Activated T-helper 17 cell treated with anti-CD3 and anti-CD28 coated beads, Interleukin-2, amount 50 U/mL, for 72 hours (primary cell): ENCODE measurements at places on chromosomes 6 and 20.

DNA sequence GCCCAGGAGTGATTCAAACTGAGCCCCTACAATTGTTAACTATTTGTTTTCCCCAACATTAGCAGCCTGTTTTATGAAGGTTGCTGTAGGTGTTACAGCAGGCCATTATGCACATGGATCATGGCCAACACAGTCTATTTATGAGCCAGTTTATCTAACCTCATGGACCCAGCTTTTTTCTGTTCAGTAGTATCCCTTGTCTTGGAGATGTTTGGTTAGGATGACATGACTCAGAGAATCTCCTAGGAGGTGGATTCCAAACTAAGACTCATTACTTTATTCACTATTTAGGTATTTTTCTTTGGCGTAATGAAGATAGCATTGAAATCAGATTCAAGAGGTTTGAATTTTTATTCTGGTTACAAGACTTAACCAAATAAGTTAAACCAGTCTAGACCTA, 62.8 kb upstream of the TFB1M start:
- ATAC-seq = no peak

DNA sequence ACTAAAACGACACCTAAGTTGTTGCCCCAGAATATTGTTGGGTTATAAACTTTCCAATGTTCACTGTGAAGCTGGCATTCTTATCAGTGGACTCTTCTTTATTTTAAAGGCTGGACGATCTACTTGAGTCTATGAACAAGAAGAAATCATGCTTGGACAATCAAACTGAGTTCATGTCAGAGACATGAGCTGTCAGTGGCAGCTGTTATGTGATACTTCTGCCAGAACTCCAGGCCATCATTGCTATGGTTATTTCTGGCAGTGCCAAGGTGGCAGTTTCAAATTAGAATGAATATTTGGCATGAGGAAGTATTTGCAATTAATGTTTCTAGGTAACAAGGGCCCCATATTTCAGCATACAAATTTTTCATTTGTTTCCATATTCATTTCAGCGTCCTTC, 417.3 kb downstream of the LMBRD1 start:
- ATAC-seq = no peak

- no peak for ATAC-seq
Measured at GRCh38 chr6:108877046-108877751, 29.0 kb downstream of the ARMC2 start.

- ATAC-seq = no peak
Measured at GRCh38 chr6:15508441-15508871, 154.4 kb downstream of the DTNBP1 start.

- ATAC-seq = peak; percentile 87
Measured at GRCh38 chr6:16723826-16724225, 37.4 kb downstream of the ATXN1 start.

DNA sequence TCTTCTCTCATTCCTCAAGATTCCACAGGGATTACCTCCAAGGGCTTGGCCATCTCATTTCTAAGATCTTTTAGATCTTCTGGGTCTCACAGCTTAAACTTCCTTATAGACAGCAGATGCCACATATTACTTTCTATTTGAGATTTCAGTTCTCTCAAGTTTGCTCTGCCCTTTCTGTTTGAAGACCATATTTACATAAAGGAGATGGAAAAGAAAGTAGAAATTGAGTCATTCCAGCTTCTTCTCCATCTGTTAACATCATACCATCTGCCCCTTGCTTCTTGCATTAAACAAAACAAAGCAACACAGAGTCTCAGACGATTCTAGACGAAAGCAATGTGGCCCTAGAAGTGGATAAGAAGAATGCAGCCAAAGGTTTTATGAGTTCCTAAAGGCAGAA, 203.4 kb downstream of the TTLL2 start:
- ATAC-seq = peak; percentile 40

- no peak for ATAC-seq
Measured at GRCh38 chr20:45579184-45579583, at the start of gene WFDC8. TSS of gene WFDC8 (minus strand) at chr20:45579284. CDS start at chr20:45579247, 37 bp downstream.

DNA sequence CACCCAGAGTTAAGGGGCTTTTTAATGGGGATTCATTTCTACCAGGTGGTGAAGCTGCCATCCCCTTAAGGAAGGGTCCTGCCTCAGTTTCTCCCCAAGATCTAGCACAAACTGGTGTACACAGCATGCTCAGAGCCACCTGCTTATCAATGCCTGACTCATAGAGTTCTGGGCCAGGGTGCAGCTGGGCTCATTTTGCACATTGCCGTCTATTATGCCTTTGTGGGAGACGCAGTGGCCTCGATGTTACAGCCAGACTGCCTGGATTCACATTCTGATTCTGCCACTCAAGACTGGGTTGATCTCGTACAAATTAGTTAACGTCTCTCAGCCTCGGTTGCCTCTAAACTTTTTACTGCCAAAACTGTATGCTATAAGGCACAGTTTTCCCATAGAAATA, 365.7 kb downstream of the ZFAND3 start:
- no peak for ATAC-seq

- ATAC-seq = no peak
Measured at GRCh38 chr20:22008456-22008855, 303.0 kb downstream of the PAX1 start.

- ATAC-seq = peak; percentile 66
Measured at GRCh38 chr6:45479834-45480751, 102.4 kb upstream of the SUPT3H start.

DNA sequence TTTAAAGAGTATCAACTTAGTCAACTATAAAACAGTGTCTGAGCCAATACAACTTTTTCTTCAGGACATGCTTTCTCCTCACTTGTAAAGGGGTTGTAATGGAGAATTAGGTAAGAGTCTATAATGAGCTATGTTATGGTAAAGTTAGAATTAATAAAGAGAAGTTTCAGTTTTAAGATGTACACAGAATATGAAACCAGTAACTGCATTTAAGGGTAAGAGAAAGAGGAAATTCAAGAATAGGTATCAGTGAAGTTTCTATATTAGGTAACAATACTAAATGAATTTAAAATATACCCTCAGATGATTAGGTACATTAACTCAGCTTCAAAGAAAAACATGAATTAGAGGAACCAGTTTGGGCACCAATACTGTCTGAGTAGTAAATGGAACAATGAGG, 1444.3 kb upstream of the ADGRB3 start:
- ATAC-seq = no peak

DNA sequence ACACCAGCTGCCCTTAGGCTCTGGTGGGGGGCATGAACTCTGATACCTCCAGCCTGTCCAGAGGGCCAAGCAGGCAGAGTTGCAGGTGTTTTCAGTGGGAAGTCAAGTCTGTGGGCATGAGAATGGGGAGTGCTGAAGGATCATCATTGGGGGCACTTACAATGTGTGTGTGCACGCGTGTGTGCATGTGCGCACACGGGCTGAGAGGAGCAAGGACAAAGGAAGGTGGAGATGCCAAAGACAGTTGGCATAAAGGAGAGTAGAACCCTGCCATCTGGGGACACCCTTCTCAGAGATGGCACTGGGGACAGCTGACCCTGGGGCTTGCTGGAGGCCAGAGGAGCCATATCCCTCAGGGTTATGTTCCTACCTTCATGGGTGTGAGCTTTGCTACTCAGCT, 408.4 kb upstream of the CHD6 start:
- no peak for ATAC-seq

GRCh38 chr20:61926253-61926613, 139.4 kb downstream of the TAF4 start:
- ATAC-seq = no peak

GRCh38 chr6:124982669-124983068, 20.4 kb downstream of the RNF217 start:
- no peak for ATAC-seq

GRCh38 chr20:60258255-60258863, 300.1 kb downstream of the CDH26 start:
- ATAC-seq = no peak

DNA sequence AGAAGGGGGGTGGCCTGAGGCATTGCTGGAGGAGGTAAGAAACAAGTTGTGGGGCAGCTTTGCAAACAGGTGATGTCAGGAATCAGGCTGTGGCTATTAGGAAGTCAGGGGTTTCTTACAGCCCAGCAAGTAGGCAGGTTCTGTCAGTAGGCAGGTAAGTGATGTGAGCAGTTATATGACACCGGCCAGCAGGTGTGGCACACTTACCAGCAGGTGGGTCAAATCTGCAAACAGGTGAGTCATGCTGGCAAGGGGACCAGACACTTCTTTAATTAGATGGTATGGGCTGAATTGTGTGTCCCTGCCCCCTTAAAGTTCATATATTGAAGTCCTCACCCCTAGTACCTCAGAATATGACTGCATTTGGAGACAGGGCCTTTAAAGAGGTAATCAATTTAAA, 16.4 kb upstream of the ENPP4 start:
- ATAC-seq = no peak

DNA sequence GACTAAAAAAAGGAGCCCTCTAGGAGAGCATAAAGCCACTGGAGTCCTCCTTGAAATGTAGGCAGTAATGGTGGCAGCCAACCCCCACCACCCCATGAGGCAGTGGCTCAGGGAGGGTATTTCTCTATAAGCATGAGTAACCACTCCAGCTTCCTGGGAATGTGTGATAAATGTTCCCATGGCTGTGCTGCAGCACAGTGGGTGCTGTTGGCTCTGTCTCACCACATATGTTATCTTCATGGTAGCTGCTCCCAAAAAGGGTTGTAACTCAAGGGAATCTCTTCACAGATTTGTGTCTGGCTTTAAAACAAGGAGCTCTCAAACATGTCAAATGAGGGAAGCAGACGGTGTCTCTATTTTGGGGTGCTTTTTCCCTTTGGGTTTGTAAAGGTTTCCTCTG, 7.5 kb upstream of the PHACTR1 start:
- no peak for ATAC-seq

- no peak for ATAC-seq
Measured at GRCh38 chr20:54257071-54257816, 49.4 kb downstream of the PFDN4 start.

GRCh38 chr6:130575557-130575956, 209.7 kb downstream of the TMEM200A start:
- no peak for ATAC-seq

GRCh38 chr6:53801022-53801421, 6.2 kb downstream of the LRRC1 start:
- ATAC-seq = no peak

DNA sequence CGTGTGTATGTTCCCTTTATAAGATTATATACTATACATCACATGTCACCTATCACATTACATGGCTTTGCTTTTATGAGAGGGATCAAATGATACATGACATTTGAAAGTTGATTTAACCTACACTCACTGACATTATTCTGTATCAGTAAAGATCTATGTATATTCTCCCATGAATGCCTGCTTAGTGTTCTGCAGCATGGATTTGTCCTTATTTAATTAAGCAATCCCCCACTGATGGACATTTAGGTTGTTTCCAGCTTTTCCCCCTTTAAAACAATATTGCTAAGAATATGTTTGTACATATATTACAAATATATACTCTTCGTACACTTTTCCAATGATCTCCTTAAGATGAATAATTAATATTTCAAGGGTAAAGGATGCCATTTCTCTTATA, 297.4 kb downstream of the TFAP2C start:
- no peak for ATAC-seq

DNA sequence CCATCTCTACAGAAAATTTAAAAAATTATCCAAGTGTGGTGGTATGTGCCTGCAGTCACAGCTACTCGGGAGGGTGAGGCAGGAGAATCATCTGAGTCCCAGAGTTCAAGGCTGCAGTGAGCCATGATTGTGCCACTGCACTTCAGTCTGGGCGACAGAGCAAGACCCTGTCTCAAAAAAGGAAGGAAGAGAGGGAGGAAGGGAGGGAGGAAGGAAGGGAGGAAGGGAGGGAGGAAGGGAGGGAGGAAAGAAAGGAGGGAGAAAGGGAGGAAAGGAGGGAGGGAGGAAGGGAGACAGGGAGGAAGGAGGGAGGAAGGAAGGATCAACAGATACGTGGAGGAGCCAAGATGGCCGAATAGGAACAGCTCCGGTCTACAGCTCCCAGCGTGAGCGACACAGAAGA, 90.1 kb downstream of the ZNF217 start:
- no peak for ATAC-seq

GRCh38 chr6:4017834-4018170, 61.1 kb downstream of the FAM217A start:
- peak; percentile 12 for ATAC-seq

- no peak for ATAC-seq
Measured at GRCh38 chr20:4169360-4170190, 154.2 kb upstream of the RNF24 start.

GRCh38 chr20:61373055-61373399, 121.0 kb downstream of the CDH4 start:
- no peak for ATAC-seq

DNA sequence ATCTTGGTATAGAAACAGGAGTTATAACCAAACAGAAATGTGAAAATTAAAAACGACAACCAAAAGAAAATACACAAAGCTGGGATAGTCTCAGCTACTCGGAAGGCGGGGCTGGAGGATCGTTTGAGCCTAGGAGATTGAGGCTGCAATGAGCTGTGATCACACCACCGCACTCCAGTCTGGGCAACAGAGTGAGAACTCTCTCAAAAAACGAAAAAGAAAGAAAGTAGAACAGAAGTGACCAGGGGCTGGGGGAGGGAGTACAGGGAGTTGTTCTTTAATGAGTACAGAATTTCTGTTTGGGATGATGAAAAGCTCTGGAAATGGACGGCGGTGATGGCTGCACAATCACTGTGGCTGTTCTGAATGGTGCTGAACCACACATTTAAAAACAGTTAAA, 5.9 kb downstream of the GMEB2 start:
- no peak for ATAC-seq

DNA sequence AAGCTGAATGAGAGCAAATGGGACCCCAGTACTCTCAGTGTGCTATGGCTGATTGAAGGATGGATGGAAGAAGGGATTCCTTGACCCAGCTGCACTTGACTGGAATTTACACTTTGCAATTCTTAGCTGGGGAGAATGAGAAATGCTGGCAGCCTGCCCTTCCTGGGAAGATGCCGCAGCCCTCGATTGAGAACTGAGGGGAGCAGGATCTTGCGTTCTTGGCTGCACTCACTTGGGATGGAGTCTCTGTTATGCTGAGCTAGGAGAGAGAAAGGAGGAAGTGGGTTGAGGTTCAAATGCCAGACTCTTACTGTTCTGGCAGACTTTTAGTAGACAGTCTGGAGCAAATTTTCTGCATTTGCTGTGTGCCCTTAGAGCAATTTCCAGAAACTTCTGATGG, 221.2 kb downstream of the FNDC1 start:
- no peak for ATAC-seq

DNA sequence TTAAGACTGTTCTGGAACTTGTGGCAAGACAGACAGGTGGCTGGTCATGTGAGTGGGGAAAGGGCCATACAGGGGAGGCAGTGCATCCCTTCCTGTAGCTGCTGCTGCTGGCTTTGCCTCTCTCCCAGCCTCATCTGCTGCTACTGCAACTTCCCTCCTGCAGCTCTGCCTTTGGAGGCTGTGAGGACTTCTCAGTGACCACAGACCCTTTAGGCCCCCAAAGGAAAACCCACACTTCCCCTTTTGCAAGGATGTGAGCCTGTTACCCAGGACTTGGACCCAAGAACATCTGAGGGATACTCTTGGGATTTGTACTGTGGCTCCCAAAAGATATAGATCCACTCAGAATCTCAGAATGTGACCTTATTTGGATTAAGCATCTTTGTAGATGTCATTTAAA, 91.0 kb downstream of the TMEM170B start:
- ATAC-seq = no peak

- ATAC-seq = no peak
Measured at GRCh38 chr6:21518317-21518716, 75.2 kb upstream of the SOX4 start.
